ENCODE measurements at places on chromosomes 16 and 17.

DNA sequence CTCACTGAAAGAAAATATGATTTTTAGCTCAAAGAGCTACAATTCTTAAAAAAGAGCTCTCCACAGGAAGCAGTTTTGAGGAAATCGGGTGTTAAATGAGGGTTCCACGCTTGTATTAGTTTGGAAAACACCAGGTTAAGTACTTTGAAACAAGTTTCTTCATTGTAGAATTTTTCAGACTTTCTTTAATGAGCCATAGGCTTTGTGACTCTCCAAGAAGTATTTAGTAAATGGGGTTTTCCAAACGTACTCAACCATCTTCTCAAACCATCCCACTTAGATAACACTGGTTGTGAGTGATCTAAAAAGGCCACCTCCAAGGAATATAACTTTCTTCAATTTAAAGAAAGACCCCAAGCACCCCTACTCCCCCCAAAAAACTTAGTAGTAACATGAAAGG is 2.7 kb downstream of the ULK2 start:
- DNase-seq, result no peak

- DNase-seq, result no peak
Measured at GRCh38 chr16:11094075-11094856, 149.9 kb downstream of the CLEC16A start.

GRCh38 chr17:69450918-69451317 is 36.4 kb downstream of the MAP2K6 start:
- DNase-seq, result no peak

GRCh38 chr16:21205303-21205702 is 6.1 kb downstream of the ZP2 start:
- DNase-seq, result no peak

- no peak for DNase-seq
Measured at GRCh38 chr17:77429369-77429968, 288.7 kb downstream of the SEC14L1 start.

DNA sequence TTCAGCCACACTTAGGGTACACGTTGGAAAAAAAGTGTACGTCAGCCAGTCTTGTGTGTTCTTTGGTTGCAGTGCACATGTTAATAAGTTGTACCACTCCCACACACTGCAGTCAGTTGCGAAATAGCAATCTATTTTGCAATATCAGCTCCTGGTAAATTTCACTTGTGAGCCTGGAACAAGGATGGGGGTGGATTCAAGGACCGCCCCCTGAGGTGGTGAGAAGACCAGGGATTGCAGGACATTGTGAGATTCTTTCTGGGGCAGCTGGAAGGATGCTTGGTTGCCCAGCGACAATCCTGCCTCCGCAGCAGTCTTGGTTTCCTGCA is 78.6 kb upstream of the ZFHX3 start:
- DNase-seq, result no peak

DNA sequence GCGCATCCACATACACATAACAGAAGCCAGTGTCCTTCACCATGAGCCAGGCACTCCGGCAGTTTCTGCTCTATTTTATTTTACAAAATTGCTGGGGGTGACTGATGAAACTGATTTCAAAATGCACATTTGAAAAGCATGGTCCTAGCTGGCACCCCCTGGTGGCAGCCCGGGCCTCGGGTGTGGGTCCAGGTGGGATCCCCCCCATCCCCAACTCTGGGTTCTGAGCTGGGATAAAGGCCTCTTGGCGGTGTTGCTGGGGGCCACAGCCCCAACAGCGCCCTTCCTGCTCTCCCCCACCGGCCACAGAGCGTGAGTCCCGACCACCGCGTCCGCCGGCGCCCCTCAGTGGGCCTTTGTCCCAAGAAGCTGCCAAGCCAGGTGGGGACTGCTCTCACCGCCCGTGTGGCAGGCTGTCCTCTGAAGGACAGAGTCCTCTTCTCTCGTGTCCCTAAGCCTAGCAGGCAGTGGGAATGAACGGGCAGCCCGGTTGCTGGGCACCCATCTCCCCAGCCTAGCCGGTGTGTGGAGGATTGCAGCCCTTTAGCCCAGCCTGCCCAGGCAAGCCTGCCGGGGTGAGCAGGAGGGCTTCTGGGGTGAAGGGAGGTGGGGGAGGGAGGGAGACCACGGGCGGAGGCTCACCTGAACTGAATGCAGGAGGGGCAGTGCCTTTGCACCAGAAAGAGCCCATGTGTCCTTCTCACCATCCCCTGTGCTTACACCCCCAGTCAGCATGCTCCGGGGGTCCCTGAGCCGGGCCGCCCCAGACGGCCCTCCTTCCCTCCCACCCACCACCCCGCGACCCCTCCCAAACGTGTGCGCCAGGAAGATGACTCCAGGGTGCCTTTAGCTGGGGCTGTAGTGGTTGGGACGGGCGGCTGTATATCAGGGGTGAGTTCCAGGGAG is 898 bp downstream of the SNAI3 start:
- peak; percentile 77 for DNase-seq
